GOT3 (cell line): ENCODE measurements at places on chromosomes 7 and 10.

- no peak for DNase-seq
These were observed 150.2 kb downstream of the REEP3 start for GRCh38 chr10:63671317-63671937.

DNA sequence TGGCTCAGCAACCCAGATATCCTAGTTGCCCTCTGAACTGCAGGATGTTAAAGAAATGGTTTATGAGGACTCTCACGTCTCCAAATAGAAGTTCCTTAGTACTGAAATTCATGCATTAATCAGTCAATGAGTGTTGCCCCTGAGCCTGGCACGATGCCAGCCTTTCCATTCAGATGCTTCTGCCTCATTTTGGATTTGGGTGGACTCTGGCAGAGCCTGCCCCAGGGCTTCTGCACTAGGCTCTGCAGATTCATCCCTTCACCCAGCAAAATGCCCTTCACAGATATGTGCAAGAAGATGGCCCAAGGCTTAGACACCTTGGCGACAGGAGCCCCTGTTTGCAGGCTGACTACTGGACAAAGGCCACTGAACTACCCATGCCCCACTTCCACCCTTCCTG, 747.8 kb downstream of the GRID1 start:
- DNase-seq, result no peak

- no peak for DNase-seq
These were observed 670 bp upstream of the CAPZA2 start for GRCh38 chr7:116861717-116862116.

GRCh38 chr10:116756277-116756676, 13.9 kb upstream of the HSPA12A start:
- DNase-seq, result no peak

- no peak for DNase-seq
These were observed 88.5 kb downstream of the VTI1A start for GRCh38 chr10:112535531-112535951.

DNA sequence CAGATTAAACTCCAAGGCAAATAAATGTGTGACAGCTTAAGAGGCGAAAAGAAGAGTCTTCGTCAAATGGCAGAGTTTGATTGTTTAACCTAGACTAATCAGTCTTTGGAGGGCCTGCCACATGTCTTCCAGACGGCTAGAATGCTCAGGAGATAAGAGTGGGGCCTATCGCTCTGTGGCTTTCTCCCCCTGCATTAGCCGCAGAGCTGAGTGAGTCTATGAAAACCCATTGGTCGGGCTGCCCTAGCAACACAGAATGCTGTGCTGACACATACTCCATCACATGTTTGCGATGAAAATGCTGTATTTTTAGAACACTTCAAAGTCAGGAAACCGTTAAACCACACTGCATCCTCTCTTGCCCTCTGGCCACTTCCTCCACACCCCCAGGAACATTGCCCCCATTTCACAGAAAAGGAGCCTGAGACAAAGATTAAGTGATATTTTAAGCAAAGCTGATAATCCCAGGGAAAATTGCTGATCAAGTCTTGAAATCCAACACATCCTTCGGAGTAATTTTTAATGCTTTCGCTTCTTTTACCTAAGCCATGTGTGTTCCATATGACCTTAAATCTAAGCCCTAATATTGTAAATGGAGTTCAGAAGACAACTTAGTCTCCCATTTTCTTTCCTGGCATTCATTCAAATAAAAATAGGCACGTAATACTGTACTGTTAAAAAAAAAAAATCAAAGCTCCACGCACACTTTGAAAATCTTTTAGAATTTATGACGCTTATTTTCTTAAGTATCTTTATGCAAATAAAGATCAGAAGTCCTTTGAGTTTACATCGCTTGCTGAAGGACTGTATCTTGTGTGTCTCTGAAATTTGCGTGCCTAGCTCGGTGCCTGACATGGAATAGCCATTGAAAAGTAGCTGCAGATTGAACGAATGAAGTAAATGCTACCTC, 161.2 kb downstream of the CELF2 start:
- no peak for DNase-seq

- no peak for DNase-seq
These were observed 1.4 kb downstream of the WDR86 start for GRCh38 chr7:151408498-151408838.

DNA sequence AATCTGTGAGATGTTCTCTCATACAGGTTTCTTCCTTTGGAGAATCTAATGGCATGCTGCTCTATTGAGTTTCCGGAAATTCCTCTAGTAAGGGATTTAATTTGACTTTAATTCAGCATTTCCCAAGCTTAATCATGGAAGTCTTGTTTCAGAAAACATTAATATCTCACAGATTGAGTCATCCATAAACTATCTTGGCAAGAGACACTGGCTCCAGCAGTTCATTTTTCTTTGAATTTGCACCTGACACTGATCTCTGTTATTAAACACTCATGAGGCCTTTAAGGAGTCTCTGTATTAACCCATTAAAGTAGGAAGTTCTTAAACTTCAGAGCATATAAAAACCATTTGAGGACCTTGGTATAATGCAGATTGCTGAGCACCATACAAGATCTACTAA, 3.6 kb upstream of the ITGB8 start:
- no peak for DNase-seq

DNA sequence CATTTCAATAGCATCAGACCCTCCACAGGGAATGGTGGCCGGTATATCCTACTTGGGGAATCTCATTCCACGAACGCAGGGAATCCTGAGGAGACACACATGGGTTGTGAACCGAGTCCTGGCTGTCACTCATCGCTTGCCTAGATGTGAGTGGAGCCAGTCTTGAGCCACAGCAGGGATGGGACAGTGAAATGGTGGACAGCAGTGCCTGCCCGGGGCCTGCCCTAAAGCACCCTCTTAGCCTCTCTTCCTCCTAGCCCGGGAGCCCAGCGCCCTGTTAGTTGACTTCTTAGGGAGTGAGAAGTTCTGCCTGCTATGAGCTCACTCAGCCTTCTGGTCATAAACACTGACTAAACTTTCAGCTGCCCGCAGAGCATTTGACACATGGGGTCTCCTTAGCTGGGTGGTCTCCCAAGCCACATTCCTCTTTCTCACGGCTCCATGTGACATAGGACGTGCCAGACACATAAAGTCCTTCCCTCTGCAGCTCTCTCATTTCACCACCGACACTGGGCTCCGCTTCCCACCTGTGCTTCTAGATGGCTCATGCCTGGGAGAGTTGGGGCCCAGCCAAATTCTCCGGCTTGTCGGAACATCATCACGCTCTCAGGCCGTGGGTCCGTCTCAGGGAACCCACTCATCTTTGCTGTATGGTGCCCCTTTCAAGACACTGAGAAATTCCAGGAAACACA, 60.9 kb downstream of the TCERG1L start:
- DNase-seq, result no peak

DNA sequence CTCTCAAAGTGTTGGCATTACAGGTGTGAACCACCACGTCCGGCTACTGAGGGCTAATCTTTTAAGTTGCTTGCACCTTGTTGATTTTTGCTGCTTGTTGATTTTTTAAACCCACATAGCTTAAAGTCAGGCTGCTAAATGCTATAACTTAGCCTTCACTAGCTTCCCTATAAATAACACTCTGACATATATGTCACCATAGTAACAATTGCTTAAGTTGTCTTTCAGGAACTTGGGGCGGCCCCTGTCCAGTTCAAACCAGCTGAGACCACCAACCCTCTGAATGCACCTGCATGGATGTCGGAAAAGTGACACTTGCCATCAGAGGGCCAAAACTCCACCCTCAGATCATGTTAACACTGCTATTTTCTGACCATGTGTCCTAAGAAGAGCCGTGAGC, 47.3 kb downstream of the ST8SIA6 start:
- no peak for DNase-seq

DNA sequence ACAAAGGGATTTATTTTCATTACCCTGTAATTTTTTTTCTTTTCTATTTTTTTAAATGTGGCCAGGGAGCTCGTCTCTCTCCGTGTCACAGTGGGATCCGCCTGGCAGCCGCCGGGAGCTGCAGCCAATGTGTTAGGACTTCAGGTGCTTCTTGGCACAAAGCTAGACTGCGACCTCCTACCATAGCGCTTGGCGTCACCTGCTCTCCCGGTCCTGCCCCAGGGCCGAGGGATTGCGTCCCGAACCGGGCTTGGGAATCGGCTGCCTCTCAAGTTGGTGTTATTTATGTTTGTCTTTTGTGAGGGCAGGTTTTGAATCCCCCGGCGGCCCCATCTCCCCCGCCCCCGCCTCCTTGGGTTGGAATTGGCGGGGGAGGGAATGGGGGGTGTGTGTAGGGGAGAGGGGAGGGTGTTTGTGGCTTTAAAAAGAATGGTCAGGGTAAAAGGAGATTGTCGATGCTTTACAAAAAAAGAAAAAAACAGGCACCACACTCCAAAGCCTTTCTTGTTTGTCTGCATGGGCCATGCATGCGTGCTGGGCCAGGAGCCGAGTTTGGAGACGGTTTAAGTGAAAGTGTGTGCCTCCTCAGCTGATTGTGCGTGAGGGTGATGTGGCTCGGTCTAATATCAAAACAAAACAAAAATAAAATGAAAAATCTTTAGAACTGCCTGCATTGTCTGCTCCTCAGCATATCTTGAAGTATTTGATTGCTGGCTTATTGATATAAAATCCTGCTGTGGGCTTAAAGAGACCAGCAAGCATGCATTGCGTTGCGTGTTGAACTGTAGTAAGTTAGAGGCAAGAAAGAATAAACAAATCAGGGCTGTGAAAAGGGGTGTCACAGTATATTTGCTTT, 1.2 kb downstream of the PPP1R9A start:
- DNase-seq, result no peak
